Endothelial cell of coronary artery (primary cell): ENCODE measurements at places on chromosomes 7 and 10. TPM values are rescaled to one million over a fixed set of nuclear protein-coding genes. Genes with fewer than 3 reads are reported as not detected.

Gene GPER1
- total RNA-seq, result 0.75 and 0.99 TPM in 2 replicates

Gene FOXP2
- under 0.01 TPM in 2 replicates for total RNA-seq

Gene NPSR1
- not detected in 2 replicates for total RNA-seq

Gene CTAGE8
- total RNA-seq, result not detected in 2 replicates

Gene C10orf67
- not detected in 2 replicates for total RNA-seq

Gene UBTD1
- 41.0 and 58.7 TPM in 2 replicates for total RNA-seq

Gene TFEC
- total RNA-seq, result 1.0 and 7.8 TPM in 2 replicates
